Stomach (tissue), 19 donors: ENCODE measurements at places on chromosomes 1 and 21. TPM values are rescaled to one million over a fixed set of nuclear protein-coding genes. Genes with fewer than 3 reads are reported as not detected.

DNA sequence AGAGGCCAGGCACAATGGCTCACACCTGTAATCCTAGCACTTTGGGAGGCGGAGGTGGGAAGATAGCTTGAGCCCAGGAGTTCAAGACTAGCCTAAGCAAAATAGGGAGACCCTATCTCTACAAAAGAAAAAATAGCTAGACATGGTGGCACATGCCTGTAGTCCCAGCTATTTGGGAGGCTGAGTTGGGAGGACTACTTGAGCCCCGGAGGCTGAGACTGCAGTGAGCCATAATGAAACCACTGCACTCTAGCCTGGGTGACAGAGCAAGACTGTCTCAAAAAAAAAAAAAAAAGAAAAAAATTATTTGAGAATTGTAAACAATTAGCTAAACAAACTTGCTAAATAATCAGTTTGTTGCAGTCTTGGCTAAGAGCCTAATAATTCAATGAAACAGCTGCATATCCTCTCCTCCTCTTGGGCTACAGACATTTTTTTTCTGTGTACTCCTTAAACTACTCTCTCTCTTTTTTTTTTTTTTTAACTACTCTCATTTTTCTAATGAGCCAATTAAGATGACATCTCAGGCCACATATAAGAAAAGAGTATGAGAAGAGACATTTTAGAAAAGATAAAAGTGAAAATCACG is 10.5 kb upstream of the DNAJB4 start:
- no peaks in the 10 kb centered on the region for H3K27me3 ChIP-seq
- no peak for DNase-seq
- H3K4me3 ChIP-seq, result no peak overlapping the region
- H3K4me1 ChIP-seq, result no peaks in the 10 kb centered on the region
- H3K27ac ChIP-seq, result no peak overlapping the region
- peaks cover 20% of the 10 kb centered on the region for H3K36me3 ChIP-seq

DNA sequence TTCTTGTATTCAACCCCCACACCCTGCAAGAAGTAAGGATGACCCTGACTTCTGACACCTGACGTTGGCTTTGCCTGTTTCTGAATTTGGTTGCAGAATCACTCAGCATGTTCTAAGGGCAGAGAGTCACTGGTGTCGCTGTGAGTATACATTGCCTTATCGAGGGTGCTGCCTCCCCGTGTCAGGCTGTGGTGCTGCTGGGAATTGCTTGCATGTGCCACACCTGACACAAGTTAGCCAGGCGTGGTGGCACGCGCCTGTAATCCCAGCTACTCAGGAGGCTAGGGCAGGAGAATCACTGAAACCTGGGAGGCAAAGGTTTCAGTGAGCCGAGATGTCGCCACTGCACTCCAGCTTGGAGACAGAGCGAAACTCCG is 45.9 kb downstream of the WDR4 start:
- peak; percentile 70 for DNase-seq
- H3K27me3 ChIP-seq, result peaks cover 28% of the 10 kb centered on the region
- H3K36me3 ChIP-seq, result no peaks in the 10 kb centered on the region
- no peak overlapping the region for H3K27ac ChIP-seq

The FAM151A gene
- total RNA-seq, result 0.73 TPM

The FCGR1A gene
- not detected for total RNA-seq

The CLCA4 gene
- not detected for total RNA-seq
